ENCODE measurements at places on chromosomes 3 and 15.

- DNase-seq, result no peak
Observed at GRCh38 chr15:29312387-29312786, 42.8 kb upstream of the NSMCE3 start.

- no peak for DNase-seq
Observed at GRCh38 chr15:56530157-56530556, 65.2 kb upstream of the MNS1 start.

DNA sequence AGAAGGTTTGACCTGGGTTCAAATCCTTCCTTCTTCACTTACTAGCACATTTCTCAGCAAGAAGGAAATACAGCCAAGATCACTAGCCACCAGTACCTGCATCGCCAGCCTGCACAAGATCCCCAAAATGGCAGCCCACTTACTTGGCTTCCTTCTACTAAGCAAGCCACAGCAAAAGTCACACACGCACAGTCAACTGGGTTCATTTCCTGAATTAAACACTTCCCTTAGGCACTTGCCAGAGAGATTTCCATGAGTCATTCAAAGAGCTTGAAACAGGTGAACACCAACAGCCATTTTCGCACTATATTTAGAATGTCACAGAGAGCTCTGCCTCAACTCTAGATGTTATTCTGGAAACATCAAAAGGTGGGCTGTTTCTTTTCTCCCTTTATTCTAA, 42.6 kb downstream of the MGLL start:
- no peak for DNase-seq

DNA sequence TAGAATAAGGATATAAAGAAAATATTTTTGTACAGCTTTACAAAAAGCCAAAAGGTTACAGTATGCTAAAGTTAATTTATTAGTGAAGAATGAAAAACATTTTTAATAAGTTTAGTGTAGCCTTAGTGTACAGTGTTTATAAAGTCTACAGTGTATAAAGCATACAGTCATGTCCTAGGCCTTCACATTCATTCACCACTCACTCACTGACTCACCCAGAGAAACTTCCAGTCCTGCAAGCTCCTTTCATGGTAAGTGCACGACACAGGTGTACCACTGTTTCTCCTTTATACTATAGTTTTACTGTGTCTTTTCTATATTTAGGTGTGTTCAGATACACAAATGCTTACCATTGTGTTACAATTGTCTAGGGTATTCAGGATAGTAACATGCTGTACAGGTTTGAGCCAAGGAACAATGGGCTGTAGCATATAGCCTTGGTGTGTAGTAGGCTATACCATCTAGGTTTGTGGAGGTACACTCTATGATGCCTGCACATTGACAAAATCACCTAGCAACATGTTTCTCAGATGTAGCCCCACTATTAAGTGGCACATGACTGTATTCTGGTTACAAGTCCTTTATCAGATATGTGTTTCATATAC, 197.1 kb upstream of the KBTBD8 start:
- DNase-seq, result no peak

- no peak for DNase-seq
Observed at GRCh38 chr3:128775906-128776542, 50.0 kb downstream of the RAB7A start.

DNA sequence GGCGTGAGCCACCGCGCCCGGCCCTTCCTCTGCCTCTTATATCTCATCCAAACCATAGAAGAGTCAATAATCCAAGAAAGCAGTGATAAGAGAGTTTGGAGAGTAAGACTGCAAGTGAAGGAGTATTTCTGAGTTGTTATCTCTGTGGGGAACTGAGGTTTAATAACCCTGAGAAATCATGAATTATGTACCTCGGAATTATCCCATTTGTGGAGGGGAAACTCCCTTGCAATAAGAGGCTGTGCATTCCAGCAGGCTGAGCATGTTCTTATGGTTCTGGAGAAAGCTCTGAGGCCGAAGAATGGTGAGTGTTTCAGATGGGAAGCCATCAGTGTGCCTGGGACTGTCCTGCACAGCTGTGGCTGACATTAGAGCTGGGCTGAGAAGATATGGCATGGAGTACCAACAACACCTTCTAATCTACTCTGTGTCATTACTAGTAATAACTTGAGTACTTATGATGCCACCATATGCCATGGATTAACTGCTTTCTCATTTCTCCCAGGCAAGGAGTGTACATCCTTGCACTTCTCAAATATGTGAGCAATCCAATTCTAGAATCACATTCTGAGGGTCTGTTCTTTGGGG, 31.4 kb upstream of the NOX5 start:
- DNase-seq, result no peak

DNA sequence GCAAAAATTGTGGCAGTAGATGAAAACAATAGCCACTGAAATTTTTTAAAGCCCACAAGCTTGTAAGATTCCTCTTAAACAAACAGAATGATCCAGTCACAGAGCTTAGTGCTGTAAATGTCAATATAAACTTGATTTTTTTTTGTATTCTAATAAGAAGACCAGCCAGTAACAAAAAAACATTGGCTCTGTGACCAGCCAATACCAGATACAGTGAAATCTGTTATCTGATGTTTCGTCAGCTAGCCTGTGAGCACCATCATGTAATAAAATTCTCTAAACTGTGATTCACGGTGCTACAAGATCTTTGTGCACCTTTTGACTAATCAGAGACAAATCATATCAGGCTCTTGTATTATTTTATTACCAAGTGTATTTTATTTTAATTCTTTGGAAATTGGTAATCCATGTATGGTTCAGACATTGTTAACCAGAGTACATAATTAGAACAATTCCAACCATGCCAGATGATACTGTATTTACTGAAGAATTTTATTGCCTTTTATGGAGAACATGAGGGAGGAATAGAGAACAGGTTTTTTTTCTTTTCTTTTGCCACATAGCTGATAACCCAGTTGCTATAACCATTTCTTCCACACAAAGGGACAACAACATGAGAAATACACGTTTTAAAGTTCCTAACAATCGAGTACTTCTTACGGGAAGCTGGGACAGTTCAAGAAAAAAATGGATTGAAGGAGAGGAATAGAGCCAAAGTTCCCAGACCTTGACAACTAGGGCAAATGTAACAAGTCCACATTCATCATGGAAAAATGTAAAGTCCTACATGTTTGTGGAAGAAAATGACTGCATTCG, 71.9 kb downstream of the FILIP1L start:
- no peak for DNase-seq

DNA sequence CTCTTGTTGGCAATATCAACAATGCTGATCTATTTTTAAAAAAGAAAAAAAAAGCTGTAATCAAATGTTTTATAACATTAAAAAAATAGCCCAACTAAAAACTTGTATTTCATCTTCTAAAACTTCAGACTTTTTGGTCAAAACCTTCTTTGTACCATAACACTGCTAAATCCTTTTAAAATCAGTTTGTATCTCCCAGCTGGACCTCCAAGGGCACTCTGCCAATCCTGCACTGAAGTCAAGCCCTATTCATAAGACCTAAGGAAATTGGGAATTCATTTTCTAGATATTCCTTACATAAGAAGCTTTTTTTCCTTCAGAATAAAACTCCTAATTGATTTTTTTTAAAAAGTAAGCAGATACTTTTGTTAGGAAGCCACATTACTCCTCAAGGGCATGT, 38.2 kb upstream of the HCLS1 start:
- no peak for DNase-seq

- no peak for DNase-seq
Observed at GRCh38 chr3:136642711-136643110, 109.5 kb downstream of the STAG1 start.

DNA sequence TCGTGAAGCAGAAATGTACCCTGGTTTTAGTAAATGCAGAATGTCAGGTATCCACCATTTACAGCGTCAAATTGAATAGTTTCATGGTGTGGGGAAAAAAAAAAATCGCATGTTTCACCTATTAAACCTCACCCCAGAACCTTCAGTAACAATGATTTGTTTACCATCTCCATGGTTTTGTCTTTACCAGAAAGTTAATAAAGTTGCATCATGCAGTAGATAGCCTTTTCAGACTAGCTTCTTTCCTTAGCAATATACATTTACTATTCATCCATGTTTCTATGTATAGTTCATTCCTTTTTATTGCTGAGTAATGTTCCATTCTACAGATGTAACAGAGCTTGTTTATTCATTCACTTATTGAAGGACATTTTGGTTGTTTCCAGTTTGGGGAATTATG, 1066.1 kb downstream of the FHIT start:
- no peak for DNase-seq

All from Karpas-422 (cell line).